ENCODE measurements at places on chromosomes 7 and 10.

DNA sequence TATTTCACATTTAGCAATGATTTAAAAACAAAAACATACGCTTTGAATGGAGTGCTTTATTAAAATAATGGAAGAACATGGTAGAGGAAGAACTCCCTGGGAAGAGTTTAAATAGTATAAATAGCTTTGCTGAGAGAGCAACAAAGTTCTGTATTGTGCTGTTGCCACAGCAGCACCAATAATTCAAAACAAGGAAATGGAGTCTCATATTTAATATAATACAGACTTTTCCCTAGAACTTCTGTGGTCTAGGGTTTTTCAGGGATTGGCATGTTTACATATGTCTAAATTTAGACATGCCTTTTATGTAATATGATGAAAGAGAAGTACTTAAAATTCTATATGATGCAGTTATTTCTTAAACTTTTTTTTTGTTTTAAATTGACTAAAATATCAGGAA, 217.2 kb upstream of the HDAC9 start:
- H3K4me1 ChIP-seq: no peaks in the 10 kb centered on the region
- H3K4me3 ChIP-seq: no peak overlapping the region
- no peak overlapping the region for H3K27ac ChIP-seq
- no peak for DNase-seq

DNA sequence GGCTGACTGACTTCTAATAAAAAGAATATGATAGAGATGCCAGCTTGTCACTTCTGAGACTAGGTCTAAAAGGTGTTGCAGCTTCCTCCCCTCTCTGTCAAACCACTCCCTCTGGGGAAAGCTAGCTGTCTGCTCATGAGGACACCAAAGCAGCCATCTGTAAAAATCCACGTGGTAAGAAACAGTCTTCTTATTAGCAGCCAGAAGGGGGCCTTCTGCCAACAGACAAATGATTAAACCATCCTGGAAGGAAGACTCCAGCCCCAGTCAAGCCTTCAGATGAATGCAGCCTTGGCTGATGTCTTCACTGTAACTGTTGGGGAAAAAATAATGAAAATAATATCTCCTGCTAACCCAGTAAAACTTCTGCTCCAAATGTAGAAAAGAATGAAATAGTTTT, 41.9 kb upstream of the DAGLB start:
- H3K36me3 ChIP-seq: no peaks in the 10 kb centered on the region
- DNase-seq: no peak
- no peaks in the 10 kb centered on the region for H3K4me1 ChIP-seq
- no peaks in the 10 kb centered on the region for H3K27me3 ChIP-seq

GRCh38 chr7:156576216-156577058, 64.1 kb upstream of the RNF32 start:
- no peak overlapping the region for H3K27ac ChIP-seq
- no peaks in the 10 kb centered on the region for H3K27me3 ChIP-seq
- no peaks in the 10 kb centered on the region for H3K36me3 ChIP-seq
- H3K4me1 ChIP-seq: no peaks in the 10 kb centered on the region
- no peak overlapping the region for H3K4me3 ChIP-seq
- DNase-seq: no peak

- no peaks in the 10 kb centered on the region for H3K36me3 ChIP-seq
- H3K27ac ChIP-seq: no peak overlapping the region
- no peak for DNase-seq
- H3K27me3 ChIP-seq: no peaks in the 10 kb centered on the region
- no peaks in the 10 kb centered on the region for H3K4me1 ChIP-seq
- H3K4me3 ChIP-seq: no peak overlapping the region
Measured at GRCh38 chr10:125103924-125104323, 56.4 kb downstream of the CTBP2 start.

GRCh38 chr10:3166496-3167290, 5.9 kb downstream of the PITRM1 start:
- no peaks in the 10 kb centered on the region for H3K4me1 ChIP-seq
- no peak overlapping the region for H3K4me3 ChIP-seq
- H3K36me3 ChIP-seq: no peaks in the 10 kb centered on the region
- H3K27ac ChIP-seq: no peak overlapping the region

DNA sequence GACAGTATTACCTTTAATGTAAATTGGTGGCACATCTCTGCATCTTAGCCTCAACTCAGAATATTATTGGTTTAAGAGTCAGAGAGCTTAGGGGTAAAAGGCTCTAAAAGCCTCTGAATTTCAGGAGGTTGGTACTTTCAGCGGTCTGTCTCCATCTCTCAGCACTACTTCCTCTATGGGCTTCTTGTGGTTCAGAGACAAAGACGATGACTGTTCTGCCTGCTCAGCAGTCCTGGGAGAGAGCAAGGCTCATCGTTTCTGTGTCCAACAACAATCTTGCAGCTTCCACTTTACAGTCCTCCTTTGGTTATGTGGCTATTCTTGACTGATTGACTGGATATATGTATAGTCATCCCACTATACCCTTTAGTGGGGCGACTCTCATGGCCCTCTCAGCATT, 394.7 kb downstream of the AUTS2 start:
- no peaks in the 10 kb centered on the region for H3K27me3 ChIP-seq
- no peaks in the 10 kb centered on the region for H3K36me3 ChIP-seq
- H3K27ac ChIP-seq: no peak overlapping the region
- no peak for DNase-seq
- no peaks in the 10 kb centered on the region for H3K4me1 ChIP-seq
- H3K4me3 ChIP-seq: no peak overlapping the region

- DNase-seq: no peak
- no peaks in the 10 kb centered on the region for H3K36me3 ChIP-seq
- H3K27ac ChIP-seq: no peak overlapping the region
- no peak overlapping the region for H3K4me3 ChIP-seq
- H3K27me3 ChIP-seq: no peaks in the 10 kb centered on the region
- H3K4me1 ChIP-seq: no peaks in the 10 kb centered on the region
Measured at GRCh38 chr10:58019863-58020537, 247.7 kb downstream of the IPMK start.

DNA sequence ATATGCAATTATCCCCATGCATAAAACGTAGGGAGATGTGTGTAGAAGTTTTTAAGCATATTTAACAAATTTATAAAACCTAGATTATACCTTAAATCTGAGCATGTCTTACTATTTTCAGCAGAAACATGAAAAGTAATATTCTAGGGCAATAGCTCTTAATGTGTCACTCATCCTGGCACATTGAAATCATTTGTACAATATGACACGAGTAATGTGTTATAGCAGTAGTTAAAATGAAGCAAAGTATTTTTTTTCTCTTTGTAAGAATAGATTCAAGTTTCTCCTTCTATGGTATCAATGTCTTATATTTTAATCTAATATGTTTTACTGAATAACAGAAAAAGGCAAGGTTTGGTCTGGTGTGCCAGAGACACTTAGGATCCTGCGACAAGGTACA, 274.9 kb upstream of the PLXDC2 start:
- no peak overlapping the region for H3K27ac ChIP-seq
- H3K4me3 ChIP-seq: no peak overlapping the region
- no peaks in the 10 kb centered on the region for H3K4me1 ChIP-seq
- no peaks in the 10 kb centered on the region for H3K36me3 ChIP-seq
- DNase-seq: no peak

DNA sequence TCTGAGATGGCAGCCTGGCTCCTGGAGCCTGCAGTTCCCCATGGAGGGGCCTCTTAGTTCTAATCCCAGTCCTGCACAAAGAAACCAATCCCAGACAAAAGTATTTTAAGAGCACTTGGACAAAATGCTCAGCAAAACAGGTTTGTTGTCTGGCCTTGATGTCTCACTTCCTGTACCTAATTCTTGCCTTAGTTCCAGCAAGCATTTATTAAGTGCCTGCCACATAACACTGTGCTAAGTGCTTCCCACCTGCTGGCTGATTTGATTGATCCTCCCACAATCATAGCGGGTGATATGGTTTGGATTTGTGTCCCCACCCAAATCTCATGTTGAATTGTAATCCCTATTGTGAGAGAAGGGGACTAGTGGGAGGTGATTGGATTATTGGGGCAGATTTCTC, 65.7 kb upstream of the HABP2 start:
- no peaks in the 10 kb centered on the region for H3K27me3 ChIP-seq
- no peaks in the 10 kb centered on the region for H3K36me3 ChIP-seq
- H3K4me1 ChIP-seq: peaks cover 5% of the 10 kb centered on the region

GRCh38 chr10:129122846-129123245, 344.2 kb upstream of the MGMT start:
- H3K27me3 ChIP-seq: no peaks in the 10 kb centered on the region
- DNase-seq: no peak
- H3K27ac ChIP-seq: no peak overlapping the region
- H3K4me3 ChIP-seq: no peak overlapping the region

GRCh38 chr10:103708627-103709288, 146.6 kb downstream of the SH3PXD2A start:
- DNase-seq: no peak
- no peak overlapping the region for H3K27ac ChIP-seq
- H3K27me3 ChIP-seq: no peaks in the 10 kb centered on the region
- no peak overlapping the region for H3K4me3 ChIP-seq
- no peaks in the 10 kb centered on the region for H3K36me3 ChIP-seq

GRCh38 chr10:30821994-30822692, 192.6 kb upstream of the LYZL2 start:
- H3K27ac ChIP-seq: no peak overlapping the region
- H3K4me3 ChIP-seq: no peak overlapping the region
- H3K4me1 ChIP-seq: no peaks in the 10 kb centered on the region
- H3K36me3 ChIP-seq: no peaks in the 10 kb centered on the region
- H3K27me3 ChIP-seq: no peaks in the 10 kb centered on the region

- no peaks in the 10 kb centered on the region for H3K4me1 ChIP-seq
- peak overlapping the region; percentile 97 for H3K27ac ChIP-seq
- no peaks in the 10 kb centered on the region for H3K36me3 ChIP-seq
- DNase-seq: no peak
- peak overlapping the region; percentile 87 for H3K4me3 ChIP-seq
Measured at GRCh38 chr7:105016709-105017656, 3.0 kb downstream of the KMT2E start.

DNA sequence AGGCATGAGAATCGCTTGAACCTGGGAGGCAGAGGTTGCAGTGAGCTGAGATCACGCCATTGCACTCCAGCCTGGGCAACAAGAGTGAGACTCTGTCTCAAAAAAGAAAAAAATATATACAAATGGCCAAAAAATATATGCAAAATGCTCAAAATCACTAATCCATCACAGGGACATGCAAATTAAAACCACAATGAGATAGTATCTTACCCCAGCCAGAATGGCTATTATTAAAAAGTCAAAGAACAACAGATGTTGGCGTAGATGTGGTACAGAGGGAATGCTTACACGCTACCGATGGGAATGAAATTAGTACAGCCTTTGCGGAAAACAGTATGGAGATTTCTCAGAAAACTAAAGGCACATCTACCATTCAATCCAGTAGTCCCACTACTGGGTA, 17.4 kb downstream of the SNX8 start:
- H3K4me3 ChIP-seq: no peak overlapping the region
- no peak for DNase-seq
- H3K4me1 ChIP-seq: no peaks in the 10 kb centered on the region
- no peak overlapping the region for H3K27ac ChIP-seq
- H3K36me3 ChIP-seq: no peaks in the 10 kb centered on the region

DNA sequence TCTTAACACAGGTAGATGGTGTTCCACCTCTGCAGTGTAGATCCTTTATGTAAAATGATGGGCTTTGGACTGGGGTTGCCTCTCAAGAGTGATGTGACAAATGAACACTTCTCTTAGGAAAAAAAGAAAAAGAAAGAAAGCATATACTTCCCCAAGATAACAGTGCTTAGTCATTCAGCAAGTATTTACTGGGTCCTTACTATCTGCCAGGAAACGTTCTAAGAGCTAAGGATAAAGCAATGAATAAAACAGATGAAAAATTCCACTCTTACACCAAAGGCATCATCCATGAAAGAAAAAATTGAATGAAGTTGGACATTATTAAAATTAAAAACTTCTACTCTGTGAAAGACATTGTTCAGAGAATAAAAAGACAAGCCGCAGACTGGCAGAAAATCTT, 177.3 kb downstream of the C7orf25 start:
- no peaks in the 10 kb centered on the region for H3K36me3 ChIP-seq
- no peaks in the 10 kb centered on the region for H3K4me1 ChIP-seq
- DNase-seq: no peak
- H3K27me3 ChIP-seq: no peaks in the 10 kb centered on the region
- no peak overlapping the region for H3K4me3 ChIP-seq
- H3K27ac ChIP-seq: no peak overlapping the region

- H3K36me3 ChIP-seq: no peaks in the 10 kb centered on the region
- H3K4me1 ChIP-seq: no peaks in the 10 kb centered on the region
- H3K4me3 ChIP-seq: no peak overlapping the region
- no peak for DNase-seq
- H3K27me3 ChIP-seq: no peaks in the 10 kb centered on the region
Measured at GRCh38 chr7:3722396-3722922, 421.4 kb downstream of the SDK1 start.

Data from prostate gland (tissue), 2 donors.